Small intestine (tissue), 16 donors: ENCODE measurements at places on chromosomes 11 and 22. TPM values are rescaled to one million over a fixed set of nuclear protein-coding genes. Genes with fewer than 3 reads are reported as not detected.

- no peak for DNase-seq
Measured at GRCh38 chr11:127073621-127074020, 73.1 kb upstream of the KIRREL3 start.

GRCh38 chr11:128767591-128768001 is 73.7 kb downstream of the FLI1 start:
- no peak for DNase-seq

DNA sequence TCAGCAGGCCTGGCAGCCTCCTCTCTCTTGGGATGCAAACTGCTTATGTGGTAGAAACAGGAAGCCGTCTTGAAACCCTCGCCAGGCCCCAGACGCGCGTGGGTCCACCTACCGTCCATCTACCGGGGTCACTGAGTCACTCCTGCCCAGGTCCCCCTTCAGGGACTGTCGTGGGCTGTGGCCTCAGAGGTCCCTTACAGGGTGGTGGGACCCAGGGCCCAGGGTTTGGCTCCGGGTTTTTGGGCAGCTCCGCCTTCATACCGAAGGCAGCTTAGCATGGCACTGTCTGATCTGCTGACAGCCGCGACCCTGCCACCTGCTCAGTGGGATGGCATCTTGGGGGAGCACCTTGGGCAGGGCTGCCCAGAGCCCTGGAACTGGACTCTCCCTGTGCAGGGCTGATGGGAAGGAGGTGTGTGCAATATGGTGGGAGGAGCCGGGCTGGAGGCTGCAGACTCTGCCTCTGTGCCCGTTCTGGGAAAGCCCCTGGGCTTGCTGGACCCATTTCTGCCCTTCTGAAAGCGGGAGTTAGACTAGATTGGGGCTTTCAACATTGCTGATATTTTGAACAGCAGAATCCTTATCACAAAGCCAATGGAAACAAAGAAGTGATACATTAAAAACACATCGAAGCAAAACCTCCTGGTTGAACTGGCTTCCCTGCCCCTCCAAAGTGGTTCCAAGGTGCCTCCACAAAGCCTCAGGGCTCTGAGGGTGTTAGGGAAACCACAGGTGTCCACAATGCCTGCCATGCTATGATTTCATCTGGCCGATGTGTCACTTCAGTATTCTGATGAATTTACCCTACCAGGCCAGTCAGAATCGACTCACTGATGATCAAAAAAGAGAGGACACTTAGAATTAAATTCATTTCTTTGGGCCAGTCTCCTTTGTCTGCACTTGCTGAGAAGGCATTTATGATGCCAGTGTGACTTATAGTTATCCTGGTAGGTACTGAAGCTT is 316.5 kb downstream of the KIRREL3 start:
- DNase-seq, result no peak

The DUSP8 gene
- polyA plus RNA-seq, result 8.1 TPM

The ACTN3 gene
- 0.01 TPM for polyA plus RNA-seq

DNA sequence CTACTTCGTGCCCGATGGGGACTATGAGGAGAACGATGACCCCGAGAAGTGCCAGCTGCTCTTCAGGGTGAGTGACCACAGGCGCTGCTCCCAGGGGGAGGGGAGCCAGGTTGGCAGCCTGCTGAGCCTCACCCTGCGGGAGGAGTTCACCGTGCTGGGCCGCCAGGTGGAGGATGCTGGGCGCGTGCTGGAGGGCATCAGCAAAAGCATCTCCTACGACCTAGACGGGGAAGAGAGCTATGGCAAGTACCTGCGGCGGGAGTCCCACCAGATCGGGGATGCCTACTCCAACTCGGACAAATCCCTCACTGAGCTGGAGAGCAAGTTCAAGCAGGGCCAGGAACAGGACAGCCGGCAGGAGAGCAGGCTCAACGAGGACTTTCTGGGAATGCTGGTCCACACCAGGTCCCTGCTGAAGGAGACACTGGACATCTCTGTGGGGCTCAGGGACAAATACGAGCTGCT is 751 bp downstream of the FIBIN start:
- no peak for DNase-seq
